ENCODE measurements at places on chromosomes 3 and 15.

GRCh38 chr3:195808741-195809290 lies 2.9 kb downstream of the MUC4 start:
- DNase-seq = no peak

DNA sequence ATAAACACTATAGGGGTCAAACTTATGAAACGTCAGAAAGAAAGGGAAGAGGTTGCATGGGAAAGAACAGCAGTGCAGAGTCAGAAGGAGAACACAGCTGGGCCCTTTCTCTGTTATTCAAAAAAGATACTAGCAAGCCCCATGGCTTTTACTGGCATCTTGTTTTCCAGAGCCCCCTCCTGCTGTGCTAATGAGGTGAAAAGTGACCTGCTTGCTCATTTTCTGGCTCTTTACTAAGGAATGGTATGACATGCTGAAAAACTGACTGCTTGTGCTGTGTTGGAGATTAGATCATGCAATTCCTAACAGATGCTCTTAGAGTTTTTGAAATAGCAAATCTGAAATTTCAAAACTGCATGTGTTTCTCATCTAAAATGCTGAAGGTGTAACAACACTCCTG lies 541.6 kb upstream of the ALCAM start:
- DNase-seq = peak; percentile 33

GRCh38 chr3:187021748-187022402 lies 91.5 kb downstream of the ST6GAL1 start:
- no peak for DNase-seq

DNA sequence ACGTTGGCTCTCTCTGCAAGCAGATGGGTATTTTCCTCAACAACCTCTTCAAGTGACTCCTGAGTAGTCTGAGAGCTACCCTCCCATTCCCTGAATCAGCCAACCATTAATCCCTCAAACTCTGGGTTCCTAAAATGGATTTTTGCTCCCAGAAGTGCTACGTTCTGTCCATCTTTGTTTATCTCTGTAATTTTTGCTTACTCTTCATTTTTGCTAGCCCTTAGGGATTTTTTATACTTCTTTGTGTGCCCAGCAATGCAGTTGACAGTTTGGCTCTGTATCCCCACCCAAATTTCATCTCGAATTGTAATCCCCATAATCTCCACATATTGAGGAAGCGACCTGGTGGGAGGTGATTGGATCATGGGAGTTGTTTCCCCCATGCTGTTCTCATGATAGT lies 35.4 kb upstream of the COL6A5 start:
- no peak for DNase-seq

GRCh38 chr15:100430411-100430810 lies 88.6 kb upstream of the ADAMTS17 start:
- DNase-seq = no peak

DNA sequence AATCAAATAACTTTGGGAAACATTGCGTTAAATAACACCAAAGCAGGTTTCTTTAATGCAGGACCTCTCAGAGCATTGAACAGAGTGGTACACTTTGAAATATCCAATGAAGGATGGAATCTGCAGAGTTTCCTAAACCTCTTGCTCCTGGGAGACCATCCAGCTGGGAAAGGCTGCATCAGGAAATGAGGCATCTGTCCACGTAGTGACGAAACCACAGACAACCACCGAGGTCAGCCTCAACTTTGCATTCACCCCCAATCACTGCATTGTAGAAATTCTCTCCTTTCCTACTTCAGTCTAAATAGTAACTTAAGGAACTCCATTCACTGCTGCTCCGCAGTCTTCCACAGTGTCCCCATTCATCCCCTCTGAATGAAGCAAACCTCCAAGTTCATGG lies 41.5 kb upstream of the CDV3 start:
- peak; percentile 63 for DNase-seq

- DNase-seq = no peak
These were observed 62.4 kb upstream of the MEF2A start for GRCh38 chr15:99503411-99503810.

DNA sequence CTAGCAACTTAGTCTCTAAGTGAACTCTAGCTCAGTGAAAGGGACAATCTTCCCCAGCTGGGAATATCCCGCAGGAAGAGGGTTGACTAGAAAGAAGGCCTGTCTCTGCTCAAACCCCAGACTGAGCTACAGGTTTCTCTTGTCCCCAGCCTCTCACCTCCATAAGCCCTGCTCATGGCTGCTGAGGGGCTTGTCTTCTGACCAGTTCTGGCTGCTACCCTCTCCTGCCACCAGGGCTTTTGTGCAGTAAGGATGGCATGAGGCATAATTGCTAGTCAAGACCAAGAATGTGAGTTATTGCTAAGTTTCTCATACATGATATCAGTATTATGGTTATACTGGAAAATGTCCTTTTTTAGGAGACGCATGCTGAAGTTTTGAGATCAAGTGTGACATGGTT lies 21.3 kb downstream of the WDR53 start:
- no peak for DNase-seq

DNA sequence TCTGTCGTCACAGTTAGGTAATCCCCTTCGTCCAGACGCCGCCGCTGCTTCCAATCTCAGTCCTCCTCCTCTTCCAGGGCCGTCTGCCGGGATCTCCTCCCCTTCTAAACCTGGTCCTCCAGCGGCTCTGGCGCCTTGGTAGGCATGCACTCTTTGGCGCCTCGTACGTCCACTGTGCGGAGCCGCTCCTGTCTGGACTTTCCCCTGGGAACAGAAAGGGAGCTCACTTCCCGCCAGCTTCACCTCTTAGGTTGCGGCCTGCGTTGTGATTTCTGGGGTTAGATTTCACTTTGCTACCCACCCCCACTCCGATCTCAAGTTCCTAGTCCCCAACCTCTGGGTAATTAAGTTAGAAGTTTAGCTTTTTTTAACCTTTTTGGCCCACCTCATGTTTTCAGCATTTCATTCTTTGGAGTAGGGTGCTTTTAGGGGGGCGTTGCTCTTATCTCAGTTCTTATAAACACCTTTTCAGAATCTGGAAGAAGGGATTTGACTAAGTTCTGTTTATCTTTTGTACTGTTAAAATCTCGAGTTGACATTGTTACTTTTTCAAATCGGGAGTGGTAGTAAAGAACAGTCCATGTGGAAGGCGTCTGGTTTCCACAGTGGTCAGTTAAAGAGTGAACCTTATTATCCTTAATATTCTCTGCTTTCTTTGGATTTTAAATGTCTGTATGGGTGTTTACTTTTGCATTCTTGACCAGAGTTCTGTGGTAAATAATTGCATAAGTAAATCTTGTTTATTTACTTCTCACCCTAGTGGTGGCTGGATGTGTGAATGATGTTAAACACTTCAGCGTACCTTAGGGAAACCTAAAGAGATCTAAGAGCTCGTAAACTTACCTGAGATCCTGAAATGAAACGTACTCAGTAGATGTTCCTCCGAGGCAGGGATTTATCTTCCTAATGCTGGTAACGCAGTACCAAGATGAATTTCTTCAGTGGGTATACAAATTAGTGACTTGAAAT lies 611 bp downstream of the CTDSPL2 start:
- no peak for DNase-seq

- no peak for DNase-seq
These were observed 38.8 kb downstream of the AKAP13 start for GRCh38 chr15:85419161-85419560.

- no peak for DNase-seq
These were observed 228.0 kb downstream of the XXYLT1 start for GRCh38 chr3:195042743-195043606.

- DNase-seq = peak; percentile 92
These were observed 72.7 kb downstream of the INO80 start for GRCh38 chr15:41043276-41043951.

DNA sequence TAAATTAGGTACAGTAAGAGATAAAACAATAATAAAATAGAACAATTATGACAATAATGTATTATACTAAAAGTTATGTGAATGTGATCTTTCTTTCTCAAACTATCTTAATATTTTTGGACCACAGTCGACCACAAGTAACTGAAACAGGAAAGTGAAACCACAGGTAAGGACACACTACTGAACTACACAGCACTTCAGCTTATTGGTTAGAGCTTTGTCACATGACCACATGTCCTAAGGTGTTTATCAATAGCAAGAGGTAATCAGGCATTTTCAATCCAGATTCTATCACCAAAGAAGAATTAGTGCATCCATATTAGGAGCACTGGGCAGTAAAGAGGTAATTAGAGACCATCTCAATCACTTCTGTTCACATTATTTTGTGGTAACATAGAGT lies 392.8 kb downstream of the RSL24D1 start:
- no peak for DNase-seq

GRCh38 chr3:152557302-152557999 lies 277.5 kb upstream of the P2RY1 start:
- no peak for DNase-seq

GRCh38 chr3:47162697-47163168 lies 1.2 kb downstream of the SETD2 start:
- DNase-seq = peak; percentile 1

- DNase-seq = no peak
These were observed 65.7 kb downstream of the OCA2 start for GRCh38 chr15:28033443-28033842.

GRCh38 chr3:32643354-32643753 lies 41.6 kb upstream of the CNOT10 start:
- no peak for DNase-seq

GRCh38 chr15:64690008-64690407 lies 85.4 kb downstream of the RBPMS2 start:
- no peak for DNase-seq

DNA sequence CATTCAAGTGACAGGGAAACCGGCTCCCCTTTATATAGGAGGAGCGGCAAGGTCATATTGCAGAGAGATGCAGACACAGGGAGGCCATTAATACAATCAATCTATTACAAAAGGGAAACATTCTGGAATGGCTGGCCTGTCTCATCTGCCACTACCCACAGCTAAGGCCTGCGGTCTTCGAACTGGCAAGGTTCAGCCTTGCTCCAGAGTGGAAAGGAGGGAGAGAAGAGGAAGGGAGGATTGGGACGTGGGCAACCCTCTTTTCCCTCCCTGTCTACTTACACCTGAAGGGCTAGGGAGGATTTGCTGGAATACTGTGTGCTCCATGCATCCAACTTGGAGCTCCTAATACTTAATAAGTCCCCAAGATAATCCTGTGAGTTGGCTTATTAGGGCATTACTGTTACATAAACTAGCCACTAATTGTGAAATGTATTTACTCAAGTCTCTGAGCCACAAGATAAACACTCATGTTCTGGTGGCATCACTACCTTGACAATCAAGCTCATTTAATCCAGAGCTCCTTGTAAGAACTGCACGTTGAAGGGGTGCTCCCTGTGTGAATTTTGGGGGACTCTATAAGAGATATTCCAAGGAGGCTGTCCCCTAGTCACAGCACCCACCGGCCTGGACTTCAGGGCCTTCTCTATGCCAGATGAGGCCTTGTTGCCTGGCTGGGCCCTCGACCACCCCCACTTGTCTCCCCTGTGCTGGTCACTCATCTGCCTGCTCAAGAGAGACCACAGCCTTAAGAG lies 19.7 kb upstream of the CCDC174 start:
- DNase-seq = no peak

DNA sequence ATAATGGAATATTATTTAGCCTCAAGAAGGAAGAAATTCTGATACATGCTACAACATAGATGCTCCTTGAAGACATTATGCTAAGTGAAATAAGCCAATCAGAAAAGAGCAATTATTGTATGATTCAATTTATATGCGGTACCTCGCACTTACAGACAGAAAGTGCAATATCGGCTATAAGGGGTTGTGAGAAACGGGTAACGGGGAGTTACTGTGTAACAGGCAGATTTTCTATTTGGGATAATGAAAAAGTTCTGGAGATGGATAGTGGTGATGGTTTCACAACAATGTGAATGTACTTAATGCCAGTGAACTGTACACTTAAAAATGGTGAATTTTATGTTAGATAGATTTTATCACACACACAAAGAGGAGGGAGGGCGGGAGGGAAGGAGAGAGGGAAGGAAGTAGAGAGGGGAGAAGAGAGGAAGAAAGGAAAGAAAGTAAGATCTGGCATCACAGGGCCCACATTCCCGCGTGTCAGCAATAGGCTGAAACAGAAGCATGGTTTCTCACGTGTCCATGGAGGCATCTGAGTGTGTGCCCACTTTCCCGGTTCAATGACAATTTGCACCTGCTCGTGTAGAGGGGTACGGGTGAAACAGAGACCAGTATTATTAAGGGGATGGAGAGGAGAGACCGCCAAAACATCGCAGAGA lies 700 bp upstream of the BLM start:
- DNase-seq = no peak

- peak; percentile 4 for DNase-seq
These were observed 53.7 kb downstream of the SCN11A start for GRCh38 chr3:38998086-38998485.

GRCh38 chr3:62818347-62818746 lies 56.9 kb downstream of the CADPS start:
- DNase-seq = no peak

DNA sequence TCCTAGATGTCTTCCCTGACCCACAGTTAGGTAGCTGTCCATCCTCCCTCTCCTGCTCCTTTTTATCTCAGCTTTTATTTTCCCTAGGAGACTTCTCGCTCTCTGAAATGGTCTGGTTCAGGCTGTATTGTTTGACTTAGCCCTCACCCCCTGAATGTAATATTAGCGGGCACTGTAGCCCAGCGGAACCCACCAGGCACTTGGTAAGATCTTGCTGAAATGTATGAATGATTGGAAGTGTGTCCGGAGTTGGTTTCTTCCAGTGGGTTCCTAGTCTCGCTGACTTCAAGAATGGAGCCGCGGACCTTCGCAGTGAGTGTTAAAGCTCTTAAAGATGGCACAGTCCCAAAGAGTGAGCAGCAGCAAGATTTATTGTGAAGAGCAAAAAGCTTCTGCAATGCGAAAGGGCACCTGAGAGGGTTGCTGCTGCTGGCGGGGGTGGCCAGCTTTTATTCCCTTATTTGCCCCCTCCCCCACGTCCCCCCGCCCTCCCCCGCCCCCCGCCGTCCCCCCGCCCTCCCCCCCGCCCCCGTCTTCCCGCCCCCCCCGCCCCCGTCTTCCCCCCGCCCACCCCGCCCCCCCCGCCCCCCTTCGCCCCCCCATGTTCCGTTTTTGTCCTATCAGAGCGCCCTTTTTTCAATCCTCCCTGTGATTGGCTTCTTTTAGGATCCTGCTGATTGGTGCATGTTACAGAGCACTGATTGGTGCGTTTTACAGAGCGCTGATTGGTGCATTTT lies 694 bp upstream of the EEFSEC start:
- DNase-seq = peak; percentile 58

DNA sequence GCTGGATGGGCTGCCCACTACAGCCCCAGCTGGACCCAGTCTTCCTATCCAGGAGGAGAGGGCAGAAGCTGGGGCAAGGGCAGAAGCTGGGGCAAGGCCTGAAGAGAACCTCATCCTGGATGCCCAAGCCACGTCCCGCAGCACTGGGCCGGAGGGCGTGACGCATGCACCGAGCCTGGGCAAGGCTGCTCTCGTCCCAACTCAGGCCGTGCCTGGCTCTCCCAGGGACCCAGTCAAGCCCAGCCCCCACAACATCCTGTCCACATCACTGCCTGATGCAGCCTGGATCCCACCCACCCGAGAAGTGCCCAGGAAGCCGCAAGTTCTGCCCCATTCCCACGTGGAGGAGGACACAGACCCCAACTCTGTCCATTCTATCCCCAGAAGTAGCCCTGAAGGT lies 22.3 kb downstream of the FBLN2 start:
- no peak for DNase-seq

DNA sequence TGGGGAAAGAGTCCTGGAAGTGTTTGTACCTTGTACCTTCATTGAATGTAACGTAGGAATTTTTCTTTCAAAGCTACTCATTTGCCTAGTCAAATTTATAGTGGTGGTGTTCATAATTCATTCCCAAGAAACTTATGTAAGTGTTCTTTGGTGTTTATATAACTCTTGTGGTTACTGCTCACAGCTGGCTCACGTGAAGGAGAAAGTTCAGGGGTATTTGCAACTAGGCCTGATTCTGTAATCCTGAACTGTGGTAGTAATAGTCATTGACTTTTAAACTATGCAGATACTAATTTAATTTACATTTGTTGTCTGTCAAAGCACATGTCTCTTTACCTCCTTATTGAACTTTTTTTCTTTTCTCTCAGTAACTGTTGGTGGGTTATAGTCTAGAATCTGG lies 50.5 kb upstream of the TEX264 start:
- peak; percentile 68 for DNase-seq

Data from fibroblast of gingiva (primary cell).